Iris pigment epithelial cell (primary cell): ENCODE measurements at places on chromosomes 16 and 17.

DNA sequence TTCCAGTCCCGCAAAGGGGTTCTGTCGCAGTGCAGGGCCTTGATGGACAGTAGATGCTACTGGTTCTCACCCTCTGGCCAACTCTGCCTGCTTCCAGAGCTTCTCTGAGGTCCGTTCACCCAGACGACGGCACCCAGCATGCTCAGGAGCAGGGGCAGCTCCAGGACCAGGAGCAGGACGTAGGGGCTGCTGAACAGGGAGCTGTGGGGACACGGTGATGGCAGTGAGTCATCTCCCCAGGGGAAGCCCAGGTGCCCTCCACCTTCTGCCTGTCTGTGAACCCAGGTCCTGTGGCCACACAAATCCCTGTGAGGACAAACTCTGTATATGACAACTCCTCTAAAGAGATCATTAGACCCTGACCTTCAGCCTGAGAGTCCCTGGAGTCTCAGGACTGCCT lies 3.4 kb upstream of the CD300C start:
- DNase-seq, result no peak

DNA sequence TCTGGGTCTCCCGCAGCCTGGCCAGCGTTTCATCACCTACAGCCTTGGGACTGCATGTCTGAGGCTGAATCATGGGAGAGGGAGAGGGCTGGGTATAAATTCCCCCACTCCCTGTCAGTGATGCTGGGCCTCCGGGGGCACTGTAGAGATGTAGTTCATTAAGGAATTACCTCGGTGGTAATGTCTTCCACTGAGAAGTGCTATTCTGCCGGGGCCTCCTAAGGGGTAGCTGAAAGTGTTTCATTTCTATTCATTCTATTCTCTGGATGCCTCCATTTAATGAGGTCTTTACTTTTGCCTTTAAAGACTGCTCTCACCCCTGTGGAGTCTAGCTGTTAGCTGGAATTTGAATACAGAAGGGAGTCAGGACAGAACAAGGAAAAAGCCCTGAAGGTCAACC lies 116.4 kb upstream of the HS3ST4 start:
- no peak for DNase-seq

DNA sequence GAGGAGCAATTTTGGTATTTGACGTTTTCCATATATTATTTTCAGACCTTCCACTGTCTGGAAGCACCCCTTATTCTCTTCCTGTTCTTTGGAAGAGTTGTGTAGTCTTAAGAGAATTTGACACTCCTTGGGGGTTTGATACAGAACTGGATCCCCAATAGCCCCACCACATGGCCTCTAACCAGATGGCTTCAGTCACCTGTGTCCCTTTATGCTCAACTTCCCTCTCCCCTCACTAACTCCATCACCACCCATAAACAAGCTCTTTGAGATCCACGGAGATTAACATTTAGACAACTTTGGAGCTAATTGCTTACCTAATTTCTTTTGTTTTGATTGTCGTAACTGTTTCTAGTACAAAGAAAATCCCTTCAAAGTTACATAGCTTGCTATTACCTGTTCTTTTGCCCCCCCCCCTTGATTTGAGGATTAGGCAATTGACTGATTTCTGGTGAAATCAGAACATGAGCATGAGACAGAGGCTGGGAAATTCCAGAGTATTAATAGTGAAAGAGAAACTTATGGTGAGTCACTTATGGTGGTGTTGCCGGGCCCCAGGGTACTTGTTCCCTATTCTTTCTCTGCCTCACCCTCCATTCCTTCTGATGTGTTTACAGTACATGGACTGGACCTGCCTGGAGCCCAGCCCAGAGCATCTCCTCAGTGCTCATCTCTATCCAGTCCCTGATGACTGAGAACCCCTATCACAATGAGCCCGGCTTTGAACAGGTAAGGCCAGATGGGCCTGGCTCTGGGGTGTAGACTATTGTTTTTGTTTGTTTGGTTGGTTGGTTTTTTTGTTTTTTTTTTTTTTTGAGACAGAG lies 7.5 kb downstream of the UBE2Z start:
- peak; percentile 96 for DNase-seq

DNA sequence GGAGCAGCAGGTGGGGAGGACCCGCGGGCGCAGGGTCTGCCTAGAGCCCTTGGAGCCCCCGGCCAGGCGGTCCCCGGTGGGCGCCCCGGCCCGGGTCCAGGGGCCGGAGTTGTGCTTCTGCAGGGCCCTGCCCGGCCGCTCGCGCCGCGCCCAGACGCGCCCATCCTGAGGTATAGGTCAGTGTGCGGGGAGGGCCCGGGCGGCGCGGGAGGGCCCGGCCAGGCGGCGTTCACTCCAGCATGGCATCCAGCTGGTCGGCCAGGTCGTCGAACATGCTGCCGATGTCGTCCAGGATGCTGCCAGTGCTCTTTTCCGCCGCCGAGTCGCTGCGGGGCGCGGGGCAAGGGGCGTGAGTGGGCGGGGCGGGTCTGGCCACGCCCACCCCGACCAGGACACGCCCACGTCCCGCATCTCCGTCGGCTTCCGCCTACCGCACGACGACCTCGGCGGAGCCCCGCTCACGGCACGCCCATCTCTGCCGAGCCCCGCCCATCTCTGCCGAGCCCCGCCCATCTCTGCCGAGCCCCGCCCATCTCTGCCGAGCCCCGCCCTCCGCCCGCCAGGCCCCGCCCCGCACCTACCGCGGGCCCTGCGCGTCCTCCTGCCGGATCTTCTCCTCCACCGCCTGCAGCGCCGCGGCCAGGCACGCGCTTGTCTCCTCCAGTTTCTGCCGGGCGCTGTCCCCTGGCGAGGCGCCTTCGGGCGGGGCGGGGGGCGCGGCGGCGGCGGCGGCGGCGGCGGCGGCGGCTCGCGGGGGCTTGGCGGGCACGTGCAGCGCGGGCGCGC lies 17.9 kb downstream of the CASKIN1 start:
- DNase-seq, result peak; percentile 52

GRCh38 chr16:84741340-84741830 lies 41.6 kb downstream of the USP10 start:
- peak; percentile 40 for DNase-seq

GRCh38 chr17:14959106-14959648 lies 305.9 kb downstream of the PMP22 start:
- no peak for DNase-seq

GRCh38 chr17:6651919-6652452 lies 424 bp downstream of the C17orf100 start:
- DNase-seq, result peak; percentile 18

DNA sequence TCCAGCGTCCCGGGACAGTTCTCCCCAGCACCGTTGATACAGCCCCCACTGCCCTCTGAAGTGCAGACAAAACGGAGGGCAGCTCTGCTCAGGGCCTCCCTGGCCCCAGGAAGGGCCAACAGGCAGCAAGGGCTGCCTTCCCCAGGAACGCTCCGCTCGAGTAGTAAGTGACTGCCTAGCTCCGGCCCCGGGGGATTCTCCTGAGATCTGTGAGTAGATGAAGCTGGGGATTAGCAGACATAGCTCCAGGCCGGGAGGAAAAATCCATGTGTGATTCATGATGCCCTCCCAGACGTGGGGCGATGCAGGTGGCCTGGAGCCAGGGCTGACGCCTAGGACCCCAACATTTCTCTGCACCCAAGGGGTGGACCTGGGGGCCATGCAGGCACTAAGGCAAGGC lies 85.3 kb downstream of the ENGASE start:
- DNase-seq, result no peak

DNA sequence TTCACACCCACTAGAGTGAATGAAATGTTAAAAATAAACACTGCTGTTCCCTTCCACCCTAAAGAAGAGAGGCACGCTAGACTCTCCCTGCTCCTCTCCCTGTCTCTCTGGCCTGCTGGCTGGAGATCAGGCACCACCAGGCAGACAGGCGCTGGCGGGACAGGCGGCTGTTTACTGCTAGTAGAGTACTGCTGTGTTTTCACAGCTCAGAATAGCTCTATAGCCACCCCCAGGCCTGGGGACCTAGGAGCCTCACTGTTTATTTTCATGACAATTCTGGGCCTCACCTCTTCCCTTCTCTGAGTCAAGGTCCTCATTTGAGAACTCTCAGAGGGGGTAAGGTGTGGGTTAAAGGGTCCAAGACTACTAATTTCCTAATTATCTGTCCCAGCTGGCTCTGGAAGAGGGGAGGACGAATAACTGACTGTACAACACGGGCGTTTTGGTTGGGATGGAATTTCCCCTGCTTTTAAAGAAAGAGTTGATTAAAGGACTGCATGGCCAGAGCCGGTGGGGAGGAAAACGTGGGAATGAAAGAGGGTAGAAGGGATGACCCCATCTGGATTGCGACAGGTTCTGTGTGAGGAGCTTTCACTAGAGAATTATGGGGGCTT lies 9.0 kb upstream of the G6PC1 start:
- DNase-seq, result peak; percentile 50

DNA sequence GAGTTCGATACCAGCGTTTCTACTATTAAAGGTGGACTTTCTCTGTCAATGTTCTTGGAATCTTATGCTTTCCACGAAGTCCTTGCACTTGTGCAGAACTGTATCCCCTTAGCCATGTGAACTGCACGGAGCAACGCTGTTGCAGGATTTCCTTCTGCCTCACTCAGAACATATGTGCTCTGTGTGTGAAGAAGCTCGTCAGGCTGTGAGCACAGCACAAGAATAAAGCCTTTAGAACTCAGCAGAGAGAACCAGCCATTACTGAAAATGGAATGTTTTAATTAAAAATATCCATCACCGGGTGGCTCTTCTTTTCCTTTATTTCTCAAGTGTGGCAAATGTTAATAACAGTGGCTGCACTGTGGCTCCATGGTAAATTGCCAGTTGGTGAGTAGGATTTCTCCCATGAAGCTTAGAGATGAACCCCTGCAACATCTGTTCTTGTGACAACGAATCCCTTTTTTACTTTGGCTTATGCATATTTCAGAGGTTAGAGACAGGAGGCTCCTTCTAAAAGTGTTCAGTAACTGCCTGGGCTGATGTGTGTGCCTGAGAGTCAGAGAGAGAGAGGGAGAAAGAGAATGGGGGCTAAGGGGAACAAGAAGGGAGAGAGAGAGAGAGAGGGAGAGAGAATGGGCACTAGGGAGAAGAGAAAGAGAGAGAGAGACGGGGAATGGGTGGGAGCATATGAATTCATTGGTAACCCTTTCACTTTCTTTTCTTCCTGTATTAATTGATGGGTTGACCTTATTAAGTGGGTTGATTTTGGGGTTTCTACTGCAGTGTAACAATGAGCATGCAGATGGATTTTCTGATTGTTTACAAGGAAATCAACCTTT lies 50.0 kb downstream of the RPTOR start:
- no peak for DNase-seq

DNA sequence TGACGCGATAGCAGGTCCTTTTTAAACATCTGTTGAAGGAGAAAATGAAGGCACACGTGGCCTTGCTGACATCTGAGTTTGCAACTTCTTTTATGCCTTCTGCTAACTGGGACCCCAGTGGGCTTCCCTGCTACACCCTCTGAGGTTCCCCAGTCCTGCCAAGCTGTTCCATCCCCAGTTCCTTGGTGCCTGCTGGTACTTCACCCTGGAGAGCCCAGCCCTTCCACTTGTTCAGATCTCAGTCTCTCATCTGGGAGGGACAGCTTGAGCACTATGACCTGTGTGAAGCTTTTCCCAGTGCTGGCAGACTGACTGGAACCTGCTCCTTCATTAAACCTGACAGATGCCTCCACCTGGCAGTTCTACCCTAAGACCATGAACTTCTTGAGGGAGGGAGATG lies 95.5 kb downstream of the WWOX start:
- no peak for DNase-seq

DNA sequence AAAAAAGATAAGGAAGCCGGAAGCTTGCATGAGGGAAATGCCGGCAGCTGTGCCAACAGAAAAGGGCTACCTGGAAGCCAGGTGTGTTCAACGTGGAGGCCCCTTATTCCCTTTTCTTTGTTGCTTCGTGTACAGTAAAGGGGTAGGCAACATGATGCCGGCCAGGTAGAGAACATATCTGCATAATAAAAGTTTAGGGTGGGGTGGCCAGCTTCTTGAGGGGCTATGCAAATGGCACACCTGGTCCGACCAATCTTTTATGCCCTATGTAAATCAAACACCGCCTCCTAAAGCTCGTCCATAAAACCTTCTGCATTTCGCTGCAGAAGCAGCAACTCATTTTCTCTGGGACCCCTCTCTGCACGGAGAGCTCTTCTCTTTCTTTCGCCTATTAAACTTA lies 911.6 kb downstream of the KCNJ2 start:
- no peak for DNase-seq

DNA sequence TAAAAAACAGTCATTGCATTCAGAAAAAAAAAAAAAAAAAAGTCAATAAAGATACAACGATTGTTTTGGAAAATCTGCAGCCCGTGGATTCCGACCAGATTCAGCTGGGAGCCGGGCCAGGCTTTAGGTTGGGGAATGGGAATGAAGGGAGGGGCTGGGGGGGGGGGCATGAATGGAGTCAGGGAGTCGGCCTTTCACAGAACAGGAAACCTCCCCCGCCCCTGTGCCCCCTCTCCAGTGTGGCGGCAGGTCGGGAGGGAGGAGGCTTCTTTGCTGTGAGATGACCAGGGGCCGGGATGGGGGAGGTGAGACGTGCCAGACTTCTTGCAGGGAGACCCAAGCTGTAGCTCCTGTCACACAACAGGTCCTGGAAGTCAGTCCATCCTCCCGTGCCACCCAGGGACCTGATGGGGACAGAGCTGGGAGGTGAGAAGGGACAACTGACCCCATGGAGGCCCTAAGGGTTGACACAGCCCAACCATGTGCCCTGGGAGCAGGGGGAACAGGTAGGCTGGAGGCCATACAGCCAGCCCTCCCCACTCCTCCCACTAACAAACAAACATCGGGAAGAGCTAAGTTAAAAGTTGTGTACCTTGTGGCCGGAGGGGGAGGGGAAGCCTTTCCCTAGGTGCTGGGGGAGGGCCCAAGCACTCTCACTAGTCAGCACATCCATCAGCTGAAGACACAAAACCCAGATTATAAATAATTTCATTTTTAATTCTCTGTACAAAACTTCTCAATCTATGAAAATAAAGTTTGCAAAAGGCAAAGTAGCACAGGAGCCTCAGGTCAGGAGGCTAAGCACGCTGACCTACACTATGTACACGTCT lies 25.2 kb downstream of the SREBF1 start:
- no peak for DNase-seq

DNA sequence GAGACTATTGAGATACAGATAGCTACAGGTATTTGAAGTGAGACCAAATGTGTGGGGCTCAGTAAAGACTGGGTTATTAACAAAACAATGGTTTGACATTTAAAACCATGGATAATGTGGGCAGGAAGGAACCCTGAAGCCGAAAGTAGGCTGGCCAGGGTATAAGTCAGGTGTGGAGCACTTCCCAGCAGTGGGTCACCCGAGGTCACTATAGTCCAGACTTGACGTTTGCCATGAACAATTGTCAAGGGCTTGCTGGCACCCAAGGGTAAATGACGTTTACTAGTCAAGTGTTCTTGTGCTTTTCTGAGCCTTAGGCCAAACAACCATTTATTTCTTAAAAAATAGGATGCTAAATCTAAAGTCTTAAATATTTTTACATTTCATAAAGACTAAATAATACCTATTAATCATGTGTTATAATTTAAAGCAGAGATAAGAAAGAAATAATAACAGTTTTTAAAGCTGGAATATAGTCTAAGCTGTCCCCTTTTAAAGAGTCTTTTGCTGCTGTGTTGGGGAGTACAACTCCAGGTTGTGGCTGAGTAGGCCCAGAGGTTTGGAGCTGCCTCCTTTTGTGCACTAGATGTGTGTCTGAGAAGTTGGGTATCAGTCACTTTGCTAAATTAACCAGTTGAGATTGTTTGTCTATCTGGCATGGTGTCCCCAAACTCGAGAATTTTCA lies 15.7 kb downstream of the ALDH3A2 start:
- no peak for DNase-seq

- DNase-seq, result no peak
Measured at GRCh38 chr17:79022507-79022991, 1.4 kb upstream of the C1QTNF1 start.

- DNase-seq, result peak; percentile 32
Measured at GRCh38 chr16:85028685-85029407, 1.3 kb downstream of the KIAA0513 start.

- peak; percentile 68 for DNase-seq
Measured at GRCh38 chr16:72467157-72467759, 295.3 kb upstream of the PMFBP1 start.
